ENCODE measurements at places on chromosomes 7 and 10.

DNA sequence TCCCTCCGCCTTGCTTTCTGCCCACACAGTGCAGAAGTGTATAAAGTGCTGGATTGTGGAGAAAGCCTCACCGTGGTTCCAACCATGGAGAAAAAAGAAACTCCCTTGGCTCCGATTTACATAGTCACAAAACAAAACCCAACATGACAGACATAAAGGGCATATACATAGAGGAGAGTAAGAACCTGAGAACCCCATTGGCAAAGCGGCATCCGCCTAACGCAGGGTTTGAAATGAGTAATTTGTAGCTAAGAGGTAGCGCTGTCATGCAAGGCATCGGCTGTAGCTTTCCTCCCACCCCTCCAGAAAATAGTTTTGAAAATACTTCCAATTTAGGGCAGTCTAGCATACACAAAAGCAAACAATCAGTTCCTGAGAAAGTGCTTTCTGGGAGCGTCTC lies 126.0 kb upstream of the NRBF2 start:
- no peak for DNase-seq

DNA sequence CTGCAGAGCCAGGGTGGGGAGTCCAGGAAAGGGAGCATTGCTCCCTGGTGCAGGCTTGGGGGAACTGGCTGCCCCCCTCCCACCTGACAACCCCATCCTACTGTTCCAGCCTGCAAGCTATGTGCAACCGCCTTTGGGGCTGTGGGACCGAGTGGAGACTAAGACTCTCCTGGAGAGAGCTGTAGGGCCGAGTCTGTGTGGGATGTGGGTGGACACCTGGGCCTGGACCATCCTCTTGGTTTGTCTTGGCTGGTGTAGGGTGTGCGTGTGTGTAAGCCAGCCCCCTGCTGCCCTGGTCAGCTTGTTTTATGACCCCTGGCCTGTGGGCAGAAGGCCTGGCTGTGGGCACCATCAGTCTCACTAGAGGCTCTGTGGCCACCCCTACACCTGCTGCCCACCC lies 1.6 kb upstream of the RAMP3 start:
- no peak for DNase-seq

GRCh38 chr10:61612009-61612408 lies 50.7 kb upstream of the CABCOCO1 start:
- no peak for DNase-seq

DNA sequence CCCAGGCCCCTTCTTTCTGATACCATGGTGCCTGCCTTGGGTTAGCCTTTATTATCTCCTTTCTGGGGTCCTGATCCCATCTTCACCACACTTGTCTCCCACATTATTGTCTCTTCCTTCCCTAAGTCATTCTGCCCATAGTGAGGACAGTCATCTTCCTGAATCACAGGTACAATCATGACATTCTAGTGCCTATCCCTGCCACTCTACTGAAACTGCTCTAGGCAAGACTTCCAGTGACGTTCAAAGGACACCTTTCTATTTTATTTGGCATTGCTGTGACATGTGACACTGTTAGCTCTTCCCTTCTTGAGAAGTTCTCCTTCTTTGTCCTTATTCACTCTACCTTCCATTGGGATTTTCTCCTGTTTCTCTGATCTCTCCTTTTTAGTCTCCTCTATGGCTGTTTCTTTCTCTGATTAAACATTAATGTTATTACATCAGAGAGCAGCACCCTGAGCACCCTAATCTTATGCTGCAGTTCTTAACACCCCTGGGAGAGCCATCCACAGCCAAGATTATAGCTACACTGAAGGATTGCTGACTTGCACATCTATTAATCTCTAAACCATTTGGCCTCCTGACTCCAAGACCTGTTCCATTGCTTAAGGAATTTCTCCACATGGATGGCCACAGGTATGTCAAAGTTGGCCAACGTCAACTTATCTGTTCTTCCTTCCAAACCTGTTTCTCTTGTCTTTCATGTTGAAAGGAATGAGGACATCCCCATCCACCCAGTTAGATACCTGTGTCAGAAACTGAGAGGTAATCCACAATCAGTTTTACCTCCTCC lies 10.9 kb downstream of the MACC1 start:
- no peak for DNase-seq

GRCh38 chr7:116209561-116210070 lies 723 bp upstream of the TES start:
- no peak for DNase-seq

DNA sequence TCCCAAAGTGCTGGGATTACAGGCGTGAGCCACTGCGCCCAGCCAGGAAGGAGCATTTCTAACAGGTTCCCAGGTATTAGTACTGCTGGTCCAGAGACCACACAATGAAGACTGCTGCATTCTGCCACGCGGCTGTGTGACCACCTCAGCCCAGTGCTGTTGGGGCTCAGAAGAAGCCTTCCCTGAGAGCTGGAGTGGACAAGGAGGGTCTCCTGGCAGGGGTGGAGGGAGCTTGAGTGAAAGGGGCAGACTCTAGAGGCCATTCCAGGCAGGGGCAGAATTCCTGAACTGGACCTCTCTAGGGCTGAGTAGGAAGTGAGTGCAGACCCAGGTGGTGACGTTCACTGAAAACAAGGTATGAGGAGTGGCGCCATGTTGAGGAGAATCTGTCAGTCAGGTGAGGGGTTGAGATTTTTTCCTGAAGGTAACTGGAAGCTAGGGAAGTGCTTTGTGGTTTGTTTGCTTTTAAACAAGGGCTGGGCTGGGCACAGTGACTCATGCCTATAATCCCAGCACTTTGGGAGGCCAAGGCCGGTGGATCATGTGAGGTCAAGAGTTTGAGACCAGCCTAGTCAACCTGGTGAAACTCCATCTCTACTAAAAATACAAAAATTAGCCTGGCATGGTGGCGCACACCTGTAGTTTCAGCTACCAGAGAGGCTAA lies 67.6 kb downstream of the TACC2 start:
- no peak for DNase-seq

- DNase-seq = no peak
Observed at GRCh38 chr10:60905580-60905979, 38.4 kb downstream of the RHOBTB1 start.

- DNase-seq = no peak
Observed at GRCh38 chr7:134293002-134293740, 23.6 kb downstream of the SLC35B4 start.

GRCh38 chr10:35426657-35427056 lies 90.3 kb downstream of the CCNY start:
- no peak for DNase-seq

GRCh38 chr7:135742371-135742770 lies 6.2 kb downstream of the FAM180A start:
- DNase-seq = peak; percentile 40

DNA sequence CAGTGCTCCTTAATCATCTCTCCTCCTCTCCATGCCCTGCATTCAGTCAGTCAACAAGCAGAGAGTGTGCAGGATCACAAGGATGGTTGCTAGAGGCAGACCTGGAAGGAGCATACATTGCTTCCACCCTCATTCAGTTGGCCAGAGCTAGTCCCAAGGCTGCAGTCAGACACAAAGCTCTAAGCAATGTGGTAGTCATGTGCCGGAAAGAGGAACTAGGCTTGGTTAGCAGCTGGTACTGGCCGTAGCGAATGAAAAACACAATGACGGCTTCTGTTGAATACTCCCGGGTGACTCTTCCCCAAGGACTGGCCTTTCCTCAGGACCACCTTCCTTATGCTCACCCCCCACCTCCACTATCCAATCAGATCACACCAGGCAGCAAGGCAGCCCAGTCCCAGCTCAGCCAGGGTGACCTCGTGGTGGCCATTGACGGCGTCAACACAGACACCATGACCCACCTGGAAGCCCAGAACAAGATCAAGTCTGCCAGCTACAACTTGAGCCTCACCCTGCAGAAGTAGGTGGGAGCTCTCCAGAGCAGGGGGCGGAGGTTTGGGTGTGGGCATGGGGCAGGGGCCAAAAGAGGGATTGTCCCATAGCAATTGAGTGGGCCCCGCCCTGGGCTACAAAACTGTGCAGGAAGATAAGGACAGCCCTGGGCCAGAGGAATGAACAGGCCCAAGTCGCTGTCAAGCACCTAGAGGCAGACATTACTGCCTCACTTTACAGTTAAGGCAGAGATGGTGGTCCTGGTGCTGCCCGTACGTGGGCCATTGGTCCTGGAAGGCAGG lies 10.9 kb downstream of the LDB3 start:
- no peak for DNase-seq

DNA sequence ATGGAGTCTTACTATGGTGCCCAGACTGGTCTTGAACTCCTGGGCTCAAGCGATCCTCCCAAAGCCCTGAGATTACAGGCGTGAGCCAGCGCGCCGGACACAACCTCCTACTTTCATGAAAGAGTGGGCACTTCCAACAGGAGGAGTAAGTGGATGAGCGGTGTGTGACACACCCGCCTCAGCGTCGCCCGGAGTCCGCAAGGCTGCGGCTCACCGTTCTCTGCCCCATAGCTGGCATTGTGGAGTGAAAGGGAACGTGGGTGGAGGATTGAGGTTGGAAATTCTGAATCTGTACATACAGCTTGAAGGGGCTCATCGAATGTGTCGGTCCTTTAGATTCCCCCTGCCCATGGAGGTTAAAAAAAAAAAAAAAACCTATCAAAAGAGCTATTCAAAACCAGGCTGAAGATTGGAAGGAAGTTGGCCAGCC lies 524 bp upstream of the PRXL2A start:
- DNase-seq = no peak

GRCh38 chr10:43576062-43576461 lies 1.6 kb upstream of the ZNF239 start:
- DNase-seq = no peak

DNA sequence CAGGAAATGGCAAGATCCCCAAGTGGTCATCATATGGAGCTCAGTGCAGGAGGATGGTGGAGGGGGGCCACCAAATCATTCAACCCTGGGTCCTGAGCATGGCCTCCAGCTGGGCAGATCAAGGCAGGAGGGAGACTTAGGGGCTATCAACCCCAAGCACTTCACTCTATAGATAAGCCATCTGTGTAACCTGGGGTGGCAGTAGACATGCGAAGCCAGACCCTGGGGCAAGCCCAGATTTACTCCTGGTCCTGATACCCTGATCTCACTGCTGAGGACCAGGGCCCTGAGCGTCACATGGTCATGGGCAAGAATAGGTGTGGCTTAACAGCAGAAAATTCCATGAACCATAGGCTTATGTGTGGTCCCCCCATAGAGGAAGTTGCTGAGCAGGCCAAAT lies 173.0 kb upstream of the ADCY1 start:
- DNase-seq = no peak

DNA sequence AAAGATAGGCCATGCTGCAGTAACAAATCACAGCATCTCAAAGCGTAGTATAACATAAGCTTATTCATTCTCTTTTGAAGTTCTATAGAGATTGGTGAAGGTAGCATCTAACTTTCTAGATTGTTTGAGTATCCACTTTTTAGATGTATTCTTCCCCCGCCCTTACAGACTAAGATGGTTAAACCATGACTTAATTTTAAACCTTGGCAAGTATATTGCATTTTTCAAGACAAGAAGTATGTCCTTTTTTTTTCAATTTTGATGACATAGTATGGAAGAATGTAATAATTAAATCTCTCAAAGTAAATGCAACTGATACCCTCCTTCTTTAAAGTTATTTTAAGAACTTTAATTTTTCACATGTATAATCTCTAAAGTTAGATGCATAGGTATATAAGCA lies 190.0 kb downstream of the KCND2 start:
- no peak for DNase-seq

- DNase-seq = peak; percentile 20
Observed at GRCh38 chr7:130037703-130038102, 13.5 kb downstream of the ZC3HC1 start.

DNA sequence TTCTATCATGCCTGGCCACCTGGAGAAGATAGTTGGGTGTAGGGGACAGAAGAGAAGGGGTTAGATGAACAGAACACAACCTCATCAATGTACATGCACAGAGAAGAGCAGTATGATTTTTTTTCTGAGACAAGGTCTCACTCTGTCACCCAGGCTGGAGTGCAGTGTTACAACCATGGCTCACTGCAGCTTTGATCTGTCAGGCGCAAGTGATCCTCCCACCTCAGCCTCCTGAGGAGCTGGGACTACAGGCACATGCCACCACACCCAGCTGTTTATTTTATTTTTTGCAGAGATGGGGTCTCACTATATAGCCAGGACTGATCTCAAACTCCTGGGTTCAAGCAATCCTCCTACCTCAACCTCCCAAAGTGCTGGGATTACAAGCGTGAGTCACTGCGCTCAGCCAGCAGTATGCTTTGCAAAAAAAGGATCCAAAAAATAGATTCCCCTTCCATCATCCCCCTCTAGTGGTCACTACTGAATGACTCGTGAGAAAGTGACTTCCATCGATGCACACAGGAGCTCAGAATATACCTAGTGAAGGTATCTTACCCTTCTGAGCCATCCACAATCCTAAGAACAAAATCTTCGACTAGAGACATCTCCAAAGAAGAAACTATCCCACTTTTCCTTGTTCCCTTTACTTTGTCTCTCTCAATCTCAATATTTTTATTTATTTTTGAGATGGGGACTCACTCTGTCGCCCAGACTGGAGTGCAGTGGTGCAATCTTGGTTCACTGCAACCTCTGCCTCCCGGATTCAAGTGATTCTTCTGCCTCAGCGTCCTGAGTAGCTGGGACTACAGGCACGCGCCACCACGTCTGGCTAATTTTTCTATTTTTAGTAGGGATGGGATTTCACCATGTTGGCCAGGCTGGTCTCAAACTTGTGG lies 21.0 kb downstream of the ZCWPW1 start:
- DNase-seq = peak; percentile 71

DNA sequence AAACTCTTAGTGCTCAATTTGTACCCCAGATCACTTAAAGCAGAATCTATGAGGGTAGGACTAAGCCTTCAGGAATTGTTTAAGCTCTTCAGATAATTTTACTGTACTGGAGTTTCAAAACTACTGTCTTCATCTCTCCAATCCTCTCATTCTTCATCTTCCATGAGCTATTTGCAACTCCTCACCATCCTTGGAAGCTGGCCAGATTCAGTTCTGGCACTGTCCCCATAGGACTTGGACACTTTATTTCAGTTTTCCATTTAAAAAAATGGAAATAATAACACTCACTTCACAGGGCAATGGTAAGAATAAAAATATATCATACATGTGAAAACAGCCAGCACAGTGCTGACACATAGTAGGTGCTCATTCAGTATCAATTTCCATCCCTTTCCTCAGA lies 74.6 kb downstream of the PPP1R17 start:
- no peak for DNase-seq

- DNase-seq = no peak
Observed at GRCh38 chr10:30500534-30500933, 66.5 kb downstream of the MAP3K8 start.

DNA sequence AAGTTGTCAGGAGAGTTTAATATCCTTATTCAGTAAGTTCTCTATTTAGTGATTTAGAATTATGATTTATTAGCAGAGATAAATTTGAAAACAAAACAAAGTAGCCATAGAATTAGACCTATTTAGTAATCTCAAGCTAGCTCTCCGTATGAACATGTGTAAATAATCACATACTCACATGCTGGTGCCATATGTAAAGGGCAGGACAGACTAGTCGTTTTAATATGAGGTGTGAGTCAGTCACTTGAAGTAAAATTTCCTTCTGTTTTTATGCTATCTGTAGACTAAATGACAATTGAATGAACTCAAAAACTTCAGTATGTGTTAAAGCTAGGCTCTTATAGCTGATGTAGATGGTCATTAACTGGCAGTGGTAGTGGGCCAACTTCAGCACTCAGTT lies 67.1 kb downstream of the WAC start:
- DNase-seq = peak; percentile 11

All from HCEC 1CT (cell line).